ENCODE measurements at places on chromosomes 5 and 9. TPM values are rescaled to one million over a fixed set of nuclear protein-coding genes. Genes with fewer than 3 reads are reported as not detected.

Gene EFNA5
- not detected for total RNA-seq

Gene FREM1
- total RNA-seq, result not detected

Gene RASEF
- total RNA-seq, result not detected

Gene COL23A1
- total RNA-seq, result 0.28 TPM

Gene GLIPR2
- total RNA-seq, result 17.1 TPM

Gene PNPLA7
- 2.4 TPM for total RNA-seq

Gene LRRC70
- total RNA-seq, result 0.13 TPM

Gene SCGB3A2
- not detected for total RNA-seq

Gene HMMR
- total RNA-seq, result 43.8 TPM

- H3K36me3 ChIP-seq, result no peaks in the 10 kb centered on the region
- H3K4me1 ChIP-seq, result no peaks in the 10 kb centered on the region
- H3K4me3 ChIP-seq, result no peak overlapping the region
- H3K27ac ChIP-seq, result no peak overlapping the region
- DNase-seq, result no peak
Observed at GRCh38 chr5:69502767-69503488, 10.3 kb downstream of the OCLN start.

- H3K36me3 ChIP-seq, result no peaks in the 10 kb centered on the region
- no peak for DNase-seq
- H3K4me1 ChIP-seq, result no peaks in the 10 kb centered on the region
- H3K27ac ChIP-seq, result no peak overlapping the region
- no peaks in the 10 kb centered on the region for H3K27me3 ChIP-seq
Observed at GRCh38 chr5:168885324-168886120, 306.4 kb upstream of the PANK3 start.

DNA sequence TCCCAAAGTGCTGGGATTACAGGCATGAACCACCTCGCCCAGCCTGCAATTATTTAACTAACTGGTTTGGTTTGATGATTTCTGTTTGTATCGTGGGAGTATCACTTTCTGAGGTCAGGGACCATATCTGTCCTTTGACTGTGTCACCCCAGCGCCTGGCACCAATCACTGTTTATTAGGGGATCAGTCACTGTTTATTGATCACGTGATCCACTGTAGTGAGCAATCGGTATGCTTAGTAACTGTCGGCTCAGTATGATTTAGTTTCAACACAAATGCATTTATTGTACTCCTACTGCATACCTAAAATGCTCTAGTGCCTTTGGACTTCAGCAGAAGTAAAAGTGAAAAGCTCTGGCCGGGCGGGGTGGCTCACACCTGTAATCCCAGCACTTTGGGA, 54.8 kb downstream of the COL5A1 start:
- no peak for DNase-seq
- H3K36me3 ChIP-seq, result no peaks in the 10 kb centered on the region
- H3K4me3 ChIP-seq, result no peak overlapping the region
- no peaks in the 10 kb centered on the region for H3K27me3 ChIP-seq
- no peaks in the 10 kb centered on the region for H3K4me1 ChIP-seq

DNA sequence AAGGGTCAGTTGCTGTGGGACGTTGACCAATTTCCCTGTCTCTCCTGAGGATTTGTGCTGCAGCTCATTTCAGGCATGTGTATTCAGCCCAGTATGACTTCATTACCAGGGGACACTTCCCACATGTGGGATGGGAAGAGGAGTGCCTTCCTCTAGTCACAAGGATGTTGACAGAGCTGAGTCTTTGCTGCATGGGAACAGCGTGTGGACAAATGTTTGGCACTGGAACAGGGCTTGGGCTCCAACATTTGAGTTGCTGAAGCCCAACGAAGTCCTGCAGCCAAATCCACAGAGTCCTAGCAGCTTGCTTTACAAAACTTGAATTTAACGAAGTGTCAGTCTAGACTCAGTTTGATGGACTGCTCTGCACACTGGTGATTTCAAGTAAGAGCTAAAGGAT, 283.2 kb downstream of the SH3GL2 start:
- H3K4me1 ChIP-seq, result no peaks in the 10 kb centered on the region
- no peaks in the 10 kb centered on the region for H3K27me3 ChIP-seq
- DNase-seq, result no peak

- no peak for DNase-seq
- H3K27ac ChIP-seq, result no peak overlapping the region
Observed at GRCh38 chr5:153212471-153212870, 278.0 kb upstream of the GRIA1 start.

DNA sequence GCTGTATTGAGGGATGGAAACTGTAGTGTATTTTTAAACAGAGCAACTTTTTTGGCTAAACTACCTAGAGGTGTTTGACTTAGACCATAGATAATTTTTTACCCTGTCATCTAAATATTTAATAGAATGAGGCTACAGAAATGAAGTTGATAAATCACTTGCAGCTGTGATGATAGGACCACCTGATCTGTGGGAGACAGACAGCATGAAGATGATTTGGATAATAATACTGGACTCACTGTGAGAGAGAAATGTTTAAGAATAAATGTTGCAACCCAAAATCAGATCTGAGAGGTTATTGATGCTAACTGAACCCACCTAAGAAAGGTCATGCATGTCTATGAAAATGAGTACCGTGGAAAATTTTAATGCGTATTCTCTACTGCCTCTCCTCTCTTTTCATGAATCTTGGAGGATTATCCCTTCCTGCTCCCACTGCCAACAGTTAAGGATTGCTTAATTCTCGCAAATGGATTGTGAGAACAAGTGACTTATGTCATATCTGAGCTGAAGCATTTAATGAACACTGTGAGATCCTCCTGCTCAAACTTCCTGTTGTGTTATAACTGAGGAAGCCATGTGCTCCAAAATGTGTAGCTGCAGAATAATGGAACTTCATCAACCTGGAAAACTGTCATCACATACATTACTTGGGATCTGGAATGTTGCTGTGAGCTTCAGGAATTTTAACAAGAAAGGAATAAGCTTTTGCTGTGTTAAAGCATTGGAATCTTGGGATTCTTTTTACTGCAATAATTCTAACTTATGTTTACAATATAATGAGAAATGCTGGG, 617.9 kb upstream of the CDH18 start:
- no peak overlapping the region for H3K4me3 ChIP-seq
- no peak for DNase-seq
- no peaks in the 10 kb centered on the region for H3K27me3 ChIP-seq
- no peaks in the 10 kb centered on the region for H3K4me1 ChIP-seq

DNA sequence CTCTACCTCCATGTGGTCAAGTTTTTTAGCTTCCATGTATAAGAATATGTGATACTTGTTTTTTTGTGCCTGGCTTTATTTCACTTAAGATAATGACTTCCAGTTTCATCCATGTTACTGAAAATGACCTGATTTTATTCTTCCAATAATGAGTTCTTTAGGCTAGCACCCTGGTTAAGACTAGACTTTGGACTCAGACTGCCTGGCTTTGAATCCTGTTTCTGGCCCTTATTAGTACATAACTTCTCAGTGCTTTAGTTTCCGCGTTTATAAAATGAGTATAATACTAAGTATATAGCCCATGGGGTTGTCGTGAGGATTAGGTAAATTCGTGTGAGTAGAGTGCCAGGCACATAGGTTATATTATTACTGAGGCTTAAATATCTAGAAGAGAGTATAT, 18.5 kb downstream of the KIAA1958 start:
- no peak for DNase-seq
- H3K36me3 ChIP-seq, result no peaks in the 10 kb centered on the region
- no peaks in the 10 kb centered on the region for H3K27me3 ChIP-seq
- no peak overlapping the region for H3K27ac ChIP-seq
- H3K4me1 ChIP-seq, result no peaks in the 10 kb centered on the region

GRCh38 chr5:14488709-14489108, 92.9 kb upstream of the OTULINL start:
- H3K4me3 ChIP-seq, result no peak overlapping the region
- no peak overlapping the region for H3K27ac ChIP-seq
- DNase-seq, result no peak
- H3K4me1 ChIP-seq, result no peaks in the 10 kb centered on the region
- no peaks in the 10 kb centered on the region for H3K36me3 ChIP-seq

- no peaks in the 10 kb centered on the region for H3K27me3 ChIP-seq
- no peaks in the 10 kb centered on the region for H3K4me1 ChIP-seq
- no peak overlapping the region for H3K4me3 ChIP-seq
- DNase-seq, result no peak
Observed at GRCh38 chr5:151585970-151586369, 5.2 kb downstream of the FAT2 start.

DNA sequence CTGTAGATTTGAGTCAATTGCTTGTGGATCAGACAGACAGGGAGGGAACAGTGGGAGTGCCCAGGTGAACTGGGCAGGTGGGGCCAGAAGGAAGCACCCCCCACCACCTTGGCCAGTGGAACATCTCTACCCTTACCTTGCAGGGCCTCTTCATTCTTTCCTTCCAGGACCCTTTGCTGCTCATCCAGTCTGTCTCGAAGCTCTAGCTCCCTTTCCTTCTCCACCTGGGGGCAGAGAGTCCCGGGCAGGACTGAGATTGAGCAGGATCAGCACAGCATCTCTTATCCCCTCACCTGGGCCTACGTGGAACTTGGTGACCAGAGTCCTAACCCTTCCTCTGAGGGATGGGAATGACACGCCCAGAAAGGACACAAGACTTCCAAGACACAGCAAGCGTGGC, 25.0 kb downstream of the CCDC69 start:
- H3K4me1 ChIP-seq, result peaks cover 27% of the 10 kb centered on the region
- peaks cover 12% of the 10 kb centered on the region for H3K36me3 ChIP-seq
- H3K27ac ChIP-seq, result no peak overlapping the region
- DNase-seq, result no peak
- H3K4me3 ChIP-seq, result no peak overlapping the region

GRCh38 chr5:113755516-113755915, 242.0 kb downstream of the YTHDC2 start:
- H3K36me3 ChIP-seq, result no peaks in the 10 kb centered on the region
- H3K27ac ChIP-seq, result no peak overlapping the region
- DNase-seq, result no peak
- no peaks in the 10 kb centered on the region for H3K4me1 ChIP-seq
- no peak overlapping the region for H3K4me3 ChIP-seq
- no peaks in the 10 kb centered on the region for H3K27me3 ChIP-seq

DNA sequence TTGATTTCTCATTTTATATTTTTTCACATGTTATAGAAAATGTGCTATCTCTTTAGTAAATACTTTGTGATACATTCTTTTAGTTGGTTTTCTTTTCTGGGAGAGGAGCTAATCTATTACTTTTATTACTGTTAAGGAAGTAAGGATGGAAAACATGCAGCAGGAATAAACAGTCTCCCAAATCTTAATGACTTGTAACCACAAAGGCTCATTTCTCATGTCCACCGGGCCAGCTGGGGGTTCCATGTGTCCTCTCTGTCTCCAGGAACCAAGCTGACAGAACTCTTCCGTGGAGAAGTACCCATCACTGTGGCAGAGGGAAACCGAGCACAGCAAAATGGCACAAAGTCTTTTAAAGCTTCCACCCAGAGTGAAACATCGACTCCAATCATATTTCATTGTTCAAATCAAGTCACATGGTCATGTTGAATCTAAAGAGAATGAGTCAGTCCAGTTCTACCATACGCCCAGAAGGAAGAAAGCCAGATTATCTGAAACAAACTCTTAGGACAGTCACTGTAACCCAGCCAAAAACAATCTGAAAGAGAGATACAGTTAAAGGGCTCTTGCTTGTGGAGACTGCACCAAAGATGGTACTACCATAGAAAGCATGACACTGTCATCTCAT, 97.1 kb upstream of the CDH6 start:
- no peaks in the 10 kb centered on the region for H3K4me1 ChIP-seq
- no peak overlapping the region for H3K4me3 ChIP-seq
- H3K36me3 ChIP-seq, result no peaks in the 10 kb centered on the region
- no peak overlapping the region for H3K27ac ChIP-seq
- no peak for DNase-seq

GRCh38 chr5:127849408-127849807, 146.2 kb downstream of the CCDC192 start:
- no peak for DNase-seq
- no peak overlapping the region for H3K27ac ChIP-seq
- H3K27me3 ChIP-seq, result no peaks in the 10 kb centered on the region
- no peaks in the 10 kb centered on the region for H3K4me1 ChIP-seq

GRCh38 chr5:17732351-17732923, 98.2 kb downstream of the TAF11L14 start:
- H3K4me1 ChIP-seq, result no peaks in the 10 kb centered on the region
- no peak overlapping the region for H3K27ac ChIP-seq
- no peaks in the 10 kb centered on the region for H3K27me3 ChIP-seq
- no peaks in the 10 kb centered on the region for H3K36me3 ChIP-seq

DNA sequence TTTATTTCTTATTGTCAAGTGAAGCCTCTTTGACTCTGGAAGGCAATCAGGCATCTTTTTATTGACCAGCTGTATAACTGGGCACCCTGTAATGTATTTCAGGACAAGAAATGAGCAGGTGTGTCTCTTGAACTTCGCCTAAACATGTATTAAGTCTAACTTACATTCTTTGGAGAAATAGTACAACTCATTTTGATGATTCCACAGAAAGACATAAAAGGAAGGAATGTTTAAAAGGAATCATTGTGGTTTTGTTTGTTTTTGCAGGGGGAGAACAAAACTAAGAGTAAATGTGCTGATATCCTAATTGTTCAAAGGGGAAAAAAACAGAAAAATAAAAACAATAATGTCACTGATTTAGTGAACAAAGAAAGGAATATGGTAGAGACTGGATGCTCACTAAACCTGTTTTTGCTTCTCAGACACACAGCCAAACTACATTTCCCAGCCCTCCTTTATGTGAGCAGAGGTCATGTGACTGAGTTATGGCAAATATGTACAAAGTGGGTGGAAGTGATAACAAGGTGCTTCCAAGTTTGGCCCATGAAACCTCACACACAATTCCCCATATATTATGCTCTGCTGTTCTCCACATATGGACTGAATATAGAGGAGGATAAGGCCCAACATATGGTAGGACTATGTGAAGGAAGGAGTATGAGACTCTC, 150.6 kb upstream of the ACOT12 start:
- DNase-seq, result no peak
- no peaks in the 10 kb centered on the region for H3K27me3 ChIP-seq
- no peaks in the 10 kb centered on the region for H3K4me1 ChIP-seq
- H3K4me3 ChIP-seq, result no peak overlapping the region

DNA sequence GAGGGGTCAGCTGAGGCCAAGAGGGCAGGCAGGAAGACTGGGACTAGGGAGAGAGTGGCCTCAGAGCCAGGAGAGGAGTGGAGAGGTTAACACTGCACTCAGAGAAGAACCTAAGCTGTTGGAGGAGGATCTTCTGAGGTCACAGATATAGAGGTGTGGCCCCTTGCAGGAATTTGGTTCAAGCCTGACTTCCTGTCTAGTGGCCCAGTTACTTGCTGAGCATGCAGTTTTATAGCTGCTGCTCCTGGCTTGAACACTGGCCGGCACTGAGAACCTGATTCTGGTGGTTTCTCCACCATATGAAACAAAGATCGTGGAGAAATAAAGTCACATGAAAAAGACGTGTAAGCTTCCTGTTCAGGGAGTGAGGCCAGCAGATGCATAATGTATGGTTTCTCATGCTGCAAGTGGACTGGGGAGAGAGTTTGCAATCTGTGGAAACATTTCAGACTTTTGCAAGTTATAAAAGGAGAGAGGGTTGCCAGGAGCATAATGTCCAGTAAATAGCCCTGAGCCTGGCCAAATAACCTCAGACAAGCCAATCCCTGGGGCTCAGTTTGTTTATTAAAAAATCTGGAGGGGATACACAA, 82.6 kb downstream of the GALNT10 start:
- no peak overlapping the region for H3K4me3 ChIP-seq
- H3K4me1 ChIP-seq, result peaks cover 26% of the 10 kb centered on the region
- H3K27ac ChIP-seq, result peak overlapping the region; percentile 32
- H3K27me3 ChIP-seq, result no peaks in the 10 kb centered on the region
- DNase-seq, result no peak

Measured in CD8-positive, alpha-beta memory T cell (primary cell).